Cerebellar cortex (tissue), 1 donor: ENCODE measurements at places on chromosomes 4 and X.

DNA sequence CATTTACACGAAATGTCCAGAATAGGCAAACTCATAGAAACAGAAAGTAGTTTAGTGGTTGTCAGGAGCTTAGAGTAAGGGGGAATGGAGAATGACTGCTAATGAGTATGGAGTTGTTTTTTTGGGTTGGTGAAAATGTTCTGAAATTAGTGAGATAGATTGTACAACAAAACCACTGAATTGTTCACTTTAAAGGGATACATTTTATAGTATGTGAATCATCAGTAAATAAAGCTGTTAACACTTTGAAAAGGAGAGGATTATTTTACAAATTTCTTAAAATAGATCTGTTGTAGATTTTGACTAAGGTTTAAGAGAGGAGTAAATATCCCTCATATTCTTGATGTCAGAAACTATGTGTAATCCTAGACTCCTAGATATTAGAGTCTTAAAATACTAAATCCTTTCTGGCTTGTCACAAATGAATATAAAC is 82.7 kb downstream of the RAPGEF2 start:
- no peak for DNase-seq

DNA sequence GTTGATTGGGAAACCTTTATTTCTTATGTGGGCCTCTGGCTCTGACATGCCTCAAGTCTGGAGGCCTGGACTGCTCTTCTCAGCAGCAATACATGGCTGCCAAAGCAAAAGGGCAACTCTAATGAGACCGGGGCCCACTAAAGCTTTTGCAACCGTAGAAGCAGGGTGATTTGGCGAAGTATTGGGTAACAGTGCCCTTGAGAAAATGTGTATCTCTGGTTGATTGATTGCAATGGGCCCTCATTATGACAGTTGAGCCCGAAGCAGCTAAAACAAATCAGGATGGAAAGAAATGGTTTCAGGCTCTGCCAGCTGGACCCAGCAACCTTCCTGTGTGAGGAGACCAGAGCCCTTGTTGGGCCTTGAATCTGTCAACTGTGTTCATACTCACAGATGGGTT is 73.4 kb downstream of the CLCN4 start:
- DNase-seq, result no peak

DNA sequence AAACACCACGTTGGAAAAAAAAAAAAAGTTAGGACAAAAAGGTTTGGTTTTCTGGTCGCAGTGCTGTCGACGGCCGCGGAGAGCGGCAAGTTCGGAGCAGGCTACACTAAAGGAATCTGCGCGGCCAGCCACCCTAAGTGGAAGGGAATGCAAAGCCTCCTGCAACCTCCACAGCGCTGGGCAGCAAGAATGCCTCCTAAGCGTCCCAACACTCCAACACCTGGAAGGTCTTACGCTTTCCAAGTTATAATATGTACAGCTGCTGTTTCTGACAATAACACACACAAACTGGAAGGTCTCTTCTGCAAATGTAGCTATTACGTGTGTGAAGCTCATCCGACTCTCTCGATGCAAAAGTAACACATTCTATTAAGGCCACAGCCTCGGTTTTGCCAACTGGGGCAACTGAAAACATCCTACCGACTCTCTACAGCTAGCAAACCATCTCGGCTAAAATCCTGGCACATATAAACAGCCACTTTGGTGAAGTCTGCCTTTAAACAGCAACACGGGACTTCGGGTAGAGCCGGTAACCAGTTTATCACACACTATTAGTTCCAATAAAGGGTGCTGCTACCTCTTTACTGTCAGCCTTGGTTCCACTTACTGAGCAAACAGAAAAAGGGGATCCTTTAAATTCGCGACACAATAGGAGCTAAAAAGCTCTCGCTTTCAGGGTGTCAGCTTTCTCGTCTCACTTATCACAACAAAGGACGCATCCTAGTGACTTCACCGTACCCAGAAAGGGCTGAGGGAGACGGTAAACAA is 895 bp downstream of the SMIM14 start:
- peak; percentile 79 for DNase-seq

GRCh38 chr4:151888367-151888866 is 127.6 kb upstream of the GATB start:
- no peak for DNase-seq

GRCh38 chr4:77196866-77197265 is 39.9 kb downstream of the CCNG2 start:
- no peak for DNase-seq

DNA sequence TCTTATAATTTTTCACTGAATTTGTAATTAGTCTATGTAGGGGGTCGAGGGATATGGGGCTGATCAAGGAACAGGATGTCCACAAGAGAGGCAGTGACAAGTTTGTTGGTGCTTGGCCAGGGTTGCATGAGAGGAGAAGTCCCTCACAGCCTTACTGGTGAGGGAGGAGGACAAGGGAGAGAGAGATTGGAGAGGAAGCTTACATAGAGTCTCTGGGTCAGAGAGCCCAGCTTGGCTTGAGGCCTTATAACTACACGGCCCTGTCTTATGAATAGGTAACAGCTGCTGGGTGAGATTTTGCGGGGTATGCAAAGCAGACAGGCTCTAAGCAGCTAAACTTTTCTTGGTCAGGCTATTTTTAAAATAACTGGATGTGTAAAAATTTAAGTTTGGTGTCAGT is 37.9 kb upstream of the OTUD4 start:
- DNase-seq, result no peak

DNA sequence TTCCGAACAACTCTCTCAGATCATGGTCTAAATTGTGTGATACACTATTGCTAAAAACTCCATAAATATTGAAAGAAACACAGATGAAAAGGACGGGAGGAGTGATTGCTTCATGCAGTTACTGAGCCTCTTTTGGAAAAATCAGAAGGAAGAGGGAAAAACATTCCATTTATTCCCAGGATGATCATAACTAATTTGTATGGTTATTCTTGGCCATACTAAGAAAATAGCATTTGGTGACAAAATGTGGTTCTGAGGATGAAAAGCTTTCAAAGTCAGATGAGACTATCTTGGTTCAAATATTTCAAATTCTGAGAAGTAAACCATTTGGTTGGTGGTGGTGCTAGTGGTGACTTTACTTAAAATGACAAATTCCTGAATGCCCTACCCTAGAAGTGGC is 305.4 kb upstream of the LDB2 start:
- DNase-seq, result no peak

GRCh38 chr4:185265942-185266341 is 56.5 kb downstream of the SNX25 start:
- no peak for DNase-seq

DNA sequence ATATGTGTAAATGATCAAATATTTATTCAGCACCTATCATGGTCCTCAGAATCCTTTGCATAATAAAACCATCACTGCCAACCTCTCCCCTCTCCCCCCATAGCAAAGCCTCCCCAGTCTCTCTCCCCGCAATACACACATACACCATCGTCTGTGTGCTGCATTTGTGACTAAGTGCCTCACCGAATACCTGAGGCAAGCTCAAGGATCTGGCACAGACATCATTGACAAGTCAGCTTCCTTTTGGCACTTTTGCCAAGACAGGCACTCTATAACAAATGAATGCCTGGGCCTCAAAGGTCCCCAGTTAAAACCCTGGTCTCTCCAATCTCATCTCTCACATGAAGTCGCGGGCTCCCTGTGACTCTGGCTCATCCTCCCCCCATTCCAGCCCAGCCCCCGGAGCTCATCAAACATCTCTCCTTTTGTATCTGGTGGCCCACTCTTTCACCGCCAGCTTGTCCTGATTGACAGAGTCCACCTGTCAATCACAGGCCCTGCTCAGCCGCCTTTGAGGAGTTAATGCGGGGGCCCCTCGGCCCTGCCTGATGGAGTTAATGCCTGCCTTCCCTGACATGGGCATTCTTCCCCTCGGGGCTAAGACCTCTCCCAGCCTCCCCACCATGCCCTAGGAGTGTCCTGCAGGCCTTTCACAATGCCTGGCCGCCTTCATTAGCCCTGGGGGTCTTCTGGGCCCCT is 135.8 kb upstream of the ATP6AP2 start:
- no peak for DNase-seq

DNA sequence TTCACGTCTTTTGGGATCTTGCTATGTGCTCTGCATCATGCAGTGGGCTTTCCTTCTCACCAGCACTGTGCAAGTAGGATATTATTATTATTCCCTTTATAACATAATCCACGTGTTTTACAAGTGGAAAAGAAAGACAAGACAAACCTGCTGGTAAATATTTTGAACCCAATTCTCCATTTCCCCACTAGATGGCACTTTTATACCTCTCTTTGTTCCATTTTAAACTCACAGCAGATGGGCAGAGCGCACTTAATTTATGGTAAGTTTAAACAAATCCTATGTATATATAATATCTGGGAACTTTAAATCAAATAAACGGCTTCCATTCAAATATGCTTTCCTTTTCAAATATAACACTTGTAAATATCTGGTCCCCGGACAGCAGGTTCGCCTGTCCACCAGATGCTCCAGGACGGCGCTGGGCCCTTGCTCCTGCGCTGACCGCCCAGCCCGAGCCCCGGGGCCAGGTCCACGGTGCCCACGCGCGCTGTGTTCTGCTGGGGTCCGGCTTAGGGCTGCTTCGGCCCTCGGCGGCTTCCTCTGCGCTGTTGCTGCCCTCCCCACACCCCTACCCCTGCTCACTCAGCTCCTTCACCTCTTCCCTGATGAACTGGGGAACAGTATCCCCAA is 31.1 kb downstream of the F11 start:
- peak; percentile 71 for DNase-seq

DNA sequence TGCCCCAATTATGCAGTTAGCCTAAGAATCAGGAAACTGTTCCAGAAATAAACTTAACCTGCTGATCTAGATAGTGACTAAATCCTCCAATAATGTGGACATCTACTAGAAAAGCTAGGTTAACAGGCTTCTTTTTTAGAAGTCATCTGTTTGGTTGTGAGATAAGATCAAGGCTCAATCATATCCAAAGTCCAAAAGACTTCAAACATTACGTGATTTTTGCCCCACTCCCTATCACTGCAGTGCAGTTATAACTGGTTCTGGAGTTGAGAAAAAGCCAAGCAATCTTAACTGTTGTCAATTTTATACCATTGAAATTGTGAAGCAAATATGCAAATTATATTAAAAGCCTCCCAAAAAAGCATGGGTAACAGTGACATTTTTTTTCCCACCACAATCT is 781.4 kb downstream of the KLHL13 start:
- no peak for DNase-seq

GRCh38 chr4:17531538-17532285 is 16.7 kb downstream of the CLRN2 start:
- no peak for DNase-seq
